ENCODE measurements at places on chromosomes 1 and 21.

DNA sequence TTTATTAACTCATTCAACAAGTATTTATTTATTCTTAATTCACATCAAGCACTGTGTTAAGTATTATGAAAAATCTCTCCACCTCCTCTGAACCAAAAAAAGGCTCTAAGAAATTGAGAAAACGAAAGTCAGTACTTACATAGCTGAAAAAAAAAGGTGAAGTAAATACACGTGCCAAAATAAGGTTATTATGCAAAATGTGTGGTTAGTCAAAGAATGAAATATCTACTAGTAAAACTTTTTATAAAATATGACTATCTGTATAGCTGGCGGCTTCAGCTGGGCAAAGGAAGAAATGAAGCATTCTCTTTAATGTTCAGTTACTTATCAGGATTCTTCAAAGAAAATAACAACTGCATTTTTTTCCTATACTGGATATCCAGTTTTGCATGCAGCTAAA, 35.5 kb upstream of the ASPM start:
- no peak for DNase-seq

DNA sequence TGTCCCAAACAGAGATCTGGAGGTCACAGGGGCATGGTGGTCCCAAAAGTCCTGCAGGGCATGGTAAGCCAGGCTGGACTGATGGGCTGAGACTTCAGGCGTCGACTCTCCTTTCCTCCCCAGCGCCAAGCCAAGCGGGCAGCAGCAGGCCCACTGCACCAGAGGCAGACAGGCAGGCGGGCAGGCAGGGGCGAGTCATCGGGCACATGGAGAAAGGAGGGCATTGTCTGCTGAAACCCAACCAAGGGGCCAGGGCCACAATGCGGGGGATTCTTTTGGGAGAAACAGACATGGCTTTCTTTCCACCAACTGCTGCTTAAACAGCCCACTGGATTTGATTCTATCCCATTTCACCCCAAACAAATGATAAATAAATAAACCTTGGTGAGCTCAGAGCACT, 46.2 kb downstream of the TRABD2B start:
- DNase-seq: no peak

GRCh38 chr1:980602-981395, 1.1 kb downstream of the PERM1 start:
- DNase-seq: no peak

GRCh38 chr21:33688353-33688752, 46.1 kb downstream of the ITSN1 start:
- no peak for DNase-seq

- DNase-seq: peak; percentile 58
Observed at GRCh38 chr21:35051287-35051818, 2.3 kb upstream of the RUNX1 start.

DNA sequence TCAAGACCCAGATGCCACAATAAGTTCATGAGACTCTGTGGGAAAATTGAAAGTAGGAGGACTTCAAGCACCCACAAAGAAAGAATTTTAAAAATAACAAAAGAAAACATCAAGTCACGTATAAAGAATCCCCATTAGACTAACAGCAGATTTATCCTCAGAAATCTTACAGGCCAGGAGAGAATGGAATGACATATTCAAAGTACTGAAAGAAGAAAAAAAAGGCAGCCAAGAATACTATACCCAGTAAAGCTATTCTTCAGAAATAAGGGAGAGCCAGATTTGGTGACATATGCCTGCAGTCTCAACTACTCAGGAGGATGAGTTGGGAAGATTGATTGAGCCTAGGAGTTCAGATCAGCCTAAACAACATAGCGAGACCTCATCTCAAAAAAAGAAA, 84.3 kb upstream of the CD53 start:
- no peak for DNase-seq

DNA sequence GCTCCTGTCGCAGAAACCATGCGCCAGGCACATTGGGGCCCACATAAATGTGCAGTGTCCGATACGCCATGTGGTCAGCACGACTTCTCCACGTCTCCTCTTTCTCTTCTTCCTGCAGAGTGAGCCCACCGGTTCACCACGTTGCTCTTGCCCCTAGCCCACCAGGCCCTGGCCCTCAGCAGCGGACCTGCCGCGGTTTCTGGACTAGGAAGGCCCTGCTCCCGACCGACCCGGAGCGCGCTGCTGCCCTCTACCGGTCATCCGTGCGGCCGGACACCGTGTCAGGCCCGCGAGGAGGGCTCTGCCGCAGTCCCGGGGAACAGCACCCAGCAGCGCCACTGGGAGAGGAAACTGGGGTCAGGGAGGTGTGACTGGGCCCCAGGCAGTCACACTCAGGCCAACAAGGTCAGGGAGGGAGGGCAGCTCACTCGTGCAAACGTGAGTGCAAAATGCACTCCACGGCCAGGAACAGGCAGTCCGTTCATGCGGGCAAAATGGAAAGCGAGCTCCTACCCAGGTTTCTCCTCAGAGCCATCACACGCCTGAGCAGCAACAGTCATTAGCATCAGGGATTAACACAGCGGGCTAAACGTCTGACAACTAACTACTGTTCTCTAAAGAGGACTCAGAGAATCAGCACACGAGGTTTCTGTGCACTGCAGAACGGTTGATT, 13.7 kb downstream of the TLR5 start:
- DNase-seq: no peak

DNA sequence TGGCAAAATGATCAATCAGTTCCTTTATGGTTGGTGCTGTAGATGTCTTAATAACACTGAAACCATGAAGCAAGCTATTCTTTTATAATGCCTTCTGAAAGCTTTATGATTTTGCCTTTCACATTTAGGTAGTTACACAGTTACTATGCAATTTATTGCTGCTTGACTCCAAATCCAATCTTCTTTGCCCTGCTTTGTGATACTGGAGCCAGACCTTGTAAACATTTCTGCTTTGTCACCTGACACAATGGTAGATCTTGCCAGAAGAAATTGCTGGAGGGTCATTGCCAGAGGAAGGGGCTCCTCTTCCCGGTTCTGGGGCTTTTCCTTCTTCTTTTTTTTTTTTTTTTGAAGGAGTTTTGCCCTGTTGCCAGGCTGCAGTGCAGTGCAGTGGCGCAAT, 40.5 kb upstream of the KLF17 start:
- no peak for DNase-seq

DNA sequence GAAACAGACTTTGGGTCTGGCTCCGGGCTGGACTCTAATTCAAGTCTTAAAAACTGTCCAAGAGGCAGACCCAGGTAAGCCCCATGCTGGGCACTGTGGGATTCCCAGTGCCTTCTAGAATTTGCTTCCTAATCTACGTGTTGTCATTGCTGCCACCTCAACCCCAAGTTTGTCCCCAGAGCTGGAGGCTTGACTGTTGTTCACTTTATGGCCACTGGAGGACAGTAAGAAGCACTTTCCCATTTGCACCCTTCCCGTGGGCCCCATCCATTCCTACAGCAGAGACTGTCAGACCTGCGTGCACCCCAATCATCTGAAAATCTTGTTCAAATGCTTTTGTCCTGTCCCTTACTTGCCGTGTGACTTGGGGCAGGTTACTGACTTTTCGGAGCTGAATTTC, 29.4 kb upstream of the VASH2 start:
- no peak for DNase-seq

GRCh38 chr1:12083766-12084165, 20.7 kb downstream of the TNFRSF8 start:
- no peak for DNase-seq

DNA sequence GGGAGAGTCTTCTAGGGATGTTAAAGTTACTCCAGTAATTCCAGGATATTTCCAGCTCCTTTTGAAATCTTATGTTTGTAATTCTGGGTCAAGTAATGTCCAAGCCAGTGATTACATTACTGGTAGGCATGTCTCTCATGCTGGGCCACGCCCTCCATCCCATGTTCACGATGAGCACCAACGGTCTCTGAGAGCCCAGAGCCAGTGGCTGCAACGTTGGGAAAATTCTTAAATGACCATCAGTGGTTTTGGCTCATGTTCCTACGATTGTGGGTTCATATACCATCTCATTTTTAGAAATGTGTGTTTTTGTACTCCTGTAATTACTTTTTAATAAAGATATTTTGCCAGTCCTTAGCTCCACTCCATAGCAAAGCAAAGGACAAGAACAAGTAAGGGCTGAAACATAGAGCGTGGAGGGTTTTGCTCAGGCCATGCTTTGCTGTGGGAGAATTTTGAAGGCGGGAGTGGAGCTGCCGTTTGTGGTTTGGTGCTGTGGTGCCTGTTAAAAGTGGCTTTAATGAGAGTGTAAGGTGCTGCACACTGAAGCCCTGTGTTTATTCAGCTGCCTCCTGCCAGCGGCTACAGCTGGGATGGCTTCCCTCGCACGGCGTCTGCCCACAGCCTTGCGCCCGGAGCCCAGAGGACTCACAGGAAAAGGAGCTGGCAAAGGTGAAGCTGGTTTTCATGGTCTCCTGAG, 28.9 kb downstream of the VANGL1 start:
- no peak for DNase-seq

DNA sequence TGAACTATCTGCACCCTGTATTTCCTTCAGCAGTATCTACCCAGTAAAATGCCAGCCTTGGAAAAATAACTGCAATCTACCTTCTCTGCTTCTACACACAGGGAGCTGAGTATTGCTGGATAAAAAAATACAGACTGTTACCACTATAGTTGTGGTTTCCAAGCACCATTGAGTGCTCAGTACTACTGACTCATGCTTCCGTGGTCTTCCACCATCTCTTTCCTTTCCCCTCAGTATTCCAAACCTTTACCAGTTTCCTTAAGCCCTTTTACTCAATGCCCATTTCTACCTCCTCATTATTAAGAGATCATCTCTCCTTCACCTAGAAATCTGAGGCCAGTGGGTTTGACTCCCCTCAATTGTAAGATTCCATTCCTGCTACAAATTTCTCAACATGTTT, 23.8 kb downstream of the GLMN start:
- DNase-seq: no peak

DNA sequence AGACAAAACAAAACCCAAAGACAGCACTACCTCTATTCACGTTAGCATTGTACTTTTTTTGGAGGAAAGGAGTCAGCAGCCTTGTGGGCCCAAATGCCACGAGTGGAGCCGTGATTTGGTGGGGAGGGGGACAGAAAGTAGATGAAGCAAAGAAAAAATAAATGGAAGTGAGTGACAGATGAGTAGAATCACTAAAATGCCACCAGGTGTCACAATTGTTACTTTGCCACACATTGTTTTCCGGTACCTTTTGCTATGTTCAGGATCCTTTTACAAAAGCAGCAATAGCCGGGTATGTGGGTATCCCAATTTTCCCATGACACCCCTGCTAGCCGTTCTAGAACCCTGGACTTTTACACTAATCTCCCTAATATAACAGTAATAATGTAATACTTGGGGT, 85.0 kb upstream of the AK4 start:
- DNase-seq: no peak

DNA sequence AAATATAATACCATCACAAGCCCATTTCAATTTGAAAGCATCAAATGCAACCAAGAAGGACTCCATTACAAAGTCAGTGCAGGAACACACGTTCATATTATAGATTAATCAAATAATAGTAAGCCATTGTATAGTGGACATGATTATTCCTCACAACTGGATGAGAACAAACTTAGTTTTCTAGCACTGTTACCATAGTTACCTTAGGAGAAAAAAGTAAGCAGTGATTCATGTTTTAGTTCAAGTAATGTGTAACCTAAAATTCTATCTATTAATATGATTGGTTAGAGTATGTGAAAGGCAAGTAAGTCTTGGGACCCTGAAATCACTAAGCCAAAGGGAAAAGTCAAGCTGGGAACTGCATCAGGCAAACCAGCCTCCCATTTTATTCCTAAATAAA, 15.2 kb downstream of the SSX2IP start:
- no peak for DNase-seq

GRCh38 chr1:159055181-159055641, 21.4 kb downstream of the AIM2 start:
- DNase-seq: no peak

GRCh38 chr1:217039926-217040325, 316.7 kb upstream of the ESRRG start:
- no peak for DNase-seq

DNA sequence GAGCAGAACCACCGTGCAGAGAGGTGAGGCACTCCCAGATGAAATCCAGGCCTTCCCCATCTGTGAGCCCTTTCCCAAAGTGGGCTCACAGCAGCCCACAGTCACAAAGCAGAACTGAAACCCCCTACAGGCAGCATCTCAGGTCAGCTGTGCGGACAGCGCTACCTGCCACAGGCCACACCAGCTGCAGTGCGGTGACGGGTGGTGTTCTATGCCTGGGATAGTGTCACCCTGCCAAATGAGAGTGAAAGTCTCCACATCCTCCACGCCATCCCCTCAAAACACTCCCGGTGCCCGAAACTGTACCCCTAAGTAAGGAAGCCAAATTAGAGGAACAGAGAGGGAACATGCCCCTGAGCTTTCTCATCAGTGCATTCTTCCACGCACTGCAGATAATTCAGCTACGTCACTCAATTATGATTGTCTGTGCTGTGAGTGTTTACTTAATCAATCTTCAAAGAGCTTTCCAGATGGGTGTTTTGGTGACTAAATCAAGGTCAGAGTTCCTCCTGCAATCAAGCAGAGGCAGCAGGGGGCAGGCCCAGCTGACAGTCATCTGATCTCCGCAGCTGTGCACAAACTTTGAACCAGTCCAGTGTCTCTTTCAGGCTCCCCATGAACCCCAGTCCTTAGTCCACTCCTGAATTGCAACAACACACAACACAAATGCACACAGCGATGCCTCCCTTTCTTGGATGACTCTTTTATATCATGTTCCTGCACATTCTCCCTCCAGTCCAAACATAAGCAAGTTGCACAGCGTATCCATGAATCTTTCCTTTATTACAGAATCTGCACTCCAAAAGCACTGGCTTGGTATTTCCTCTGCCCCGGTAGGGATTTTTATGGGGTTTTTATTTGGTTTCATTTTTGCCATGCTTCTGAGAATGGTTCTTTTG, 150.0 kb downstream of the TOMM20 start:
- DNase-seq: no peak

GRCh38 chr1:14552246-14552965, 46.1 kb upstream of the KAZN start:
- DNase-seq: no peak

Data from stimulated activated CD4-positive, alpha-beta T cell treated with anti-CD3 and anti-CD28 coated beads, TNF-alpha, amount 100 ng/mL, for 1 hour (primary cell).